ENCODE measurements at places on chromosomes 5 and 9.
A peak's percentile ranks its signal among the peaks of the same experiment; 100 is the strongest.

DNA sequence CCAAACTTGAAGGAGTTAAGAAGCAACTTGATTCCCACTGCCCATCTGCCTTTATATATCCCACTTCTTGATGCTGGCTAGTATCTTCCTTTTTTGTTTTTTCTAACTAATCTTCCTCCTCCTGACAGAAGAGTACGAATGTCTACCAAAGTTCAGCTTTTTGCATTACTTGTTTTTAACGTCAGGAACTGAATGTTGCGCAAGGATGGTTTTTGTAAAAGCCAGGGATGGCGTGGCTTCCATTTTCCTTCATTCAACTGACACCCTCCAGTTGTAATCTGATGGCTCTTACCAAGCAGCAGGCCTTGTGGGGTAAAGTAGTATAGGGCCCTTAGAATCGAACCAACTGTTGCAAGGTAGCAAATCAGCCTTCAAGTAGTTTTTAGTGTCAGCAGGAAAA, 70.8 kb upstream of the GPR151 start:
- no peak for DNase-seq

GRCh38 chr5:141821430-141821925, 56.7 kb downstream of the PCDH1 start:
- DNase-seq: peak; percentile 95

- DNase-seq: no peak
Measured at GRCh38 chr5:154758493-154758892, 3.3 kb downstream of the LARP1 start.

DNA sequence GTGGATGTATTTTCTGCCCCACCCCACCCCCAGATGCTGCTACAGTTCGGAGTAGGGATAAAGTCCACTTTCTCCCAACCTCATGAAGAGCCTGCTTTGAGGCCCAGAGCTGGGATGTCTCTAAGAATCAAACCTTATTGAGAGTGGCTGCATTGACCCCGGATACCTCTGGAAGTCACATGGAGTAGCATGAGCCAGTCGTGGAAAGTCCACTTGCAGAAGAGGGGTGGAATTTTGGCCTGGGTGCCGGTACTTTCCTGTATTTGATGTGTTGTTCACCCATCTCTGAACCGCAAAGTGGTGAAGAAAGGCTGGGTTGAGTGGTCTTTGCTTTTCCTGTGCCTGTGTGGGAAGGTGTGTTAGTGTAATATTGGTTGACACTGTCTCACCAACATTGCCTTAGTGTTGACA, 3.7 kb downstream of the OTULIN start:
- DNase-seq: no peak

- DNase-seq: no peak
Measured at GRCh38 chr9:129328355-129329042, 150.4 kb upstream of the IER5L start.

DNA sequence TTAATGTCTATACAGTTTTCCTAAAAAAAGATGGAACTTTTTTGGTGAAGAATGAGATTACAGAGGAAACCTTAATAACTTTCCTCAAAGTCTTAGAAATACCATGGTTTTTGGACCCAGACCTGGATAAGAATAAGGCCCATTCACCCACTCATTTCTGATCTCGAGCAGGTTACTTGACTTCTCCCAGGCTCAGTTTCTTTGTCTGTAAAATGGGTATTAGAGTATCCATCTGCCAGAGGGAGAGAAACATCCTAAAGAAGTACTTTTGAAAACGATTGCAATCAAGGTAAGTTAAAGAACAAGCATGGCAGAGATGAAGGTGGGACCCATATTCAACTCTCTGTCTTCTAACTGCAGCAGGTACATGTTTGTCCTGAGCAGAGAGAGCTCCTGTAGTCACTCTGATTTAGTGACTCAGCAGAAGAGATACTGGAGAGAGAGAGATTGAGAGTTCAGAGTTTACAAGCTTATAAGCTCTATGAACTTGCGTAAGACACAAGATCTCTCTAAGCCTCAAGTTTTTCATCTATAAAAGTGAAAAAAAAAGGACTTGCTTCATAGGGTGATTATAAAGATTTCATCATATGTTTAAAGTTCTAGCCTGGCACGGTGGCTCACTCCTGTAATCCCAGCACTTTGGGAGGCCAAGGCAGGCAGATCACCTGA, 379.4 kb upstream of the SGCD start:
- no peak for DNase-seq

- no peak for DNase-seq
Measured at GRCh38 chr9:114603248-114603647, 7.8 kb upstream of the TMEM268 start.

- DNase-seq: no peak
Measured at GRCh38 chr9:653856-654387, 187.6 kb upstream of the DMRT1 start.

GRCh38 chr9:25212361-25212760, 465.9 kb downstream of the TUSC1 start:
- DNase-seq: no peak

DNA sequence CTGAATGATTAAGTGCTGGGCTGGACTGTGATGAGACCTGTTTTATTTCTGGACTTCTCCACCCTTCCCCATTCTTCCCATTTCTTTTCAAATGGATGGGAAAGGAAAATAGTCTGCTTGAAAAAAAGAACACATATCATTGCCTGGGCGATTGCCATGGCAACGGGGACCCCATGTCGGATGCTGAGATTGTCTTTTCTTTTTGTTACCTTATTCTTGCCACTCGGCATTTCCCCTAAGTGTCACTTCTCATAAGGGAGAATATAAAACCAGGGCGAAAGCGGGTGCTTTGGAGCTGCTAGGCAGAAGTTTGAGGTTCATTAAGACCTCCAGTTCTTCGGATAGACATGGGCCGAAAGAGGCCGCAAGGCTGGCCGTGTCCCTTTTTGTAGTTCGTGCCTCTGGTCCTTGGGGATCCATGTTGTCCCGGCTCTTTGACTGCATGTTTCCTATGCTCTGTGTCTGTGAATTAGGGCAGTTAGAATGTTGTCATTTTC, 763 bp downstream of the FGD3 start:
- no peak for DNase-seq
